ENCODE measurements at places on chromosomes 5 and 9.

- peak; percentile 84 for DNase-seq
Observed at GRCh38 chr5:176812269-176813259, 2.2 kb downstream of the UNC5A start.

DNA sequence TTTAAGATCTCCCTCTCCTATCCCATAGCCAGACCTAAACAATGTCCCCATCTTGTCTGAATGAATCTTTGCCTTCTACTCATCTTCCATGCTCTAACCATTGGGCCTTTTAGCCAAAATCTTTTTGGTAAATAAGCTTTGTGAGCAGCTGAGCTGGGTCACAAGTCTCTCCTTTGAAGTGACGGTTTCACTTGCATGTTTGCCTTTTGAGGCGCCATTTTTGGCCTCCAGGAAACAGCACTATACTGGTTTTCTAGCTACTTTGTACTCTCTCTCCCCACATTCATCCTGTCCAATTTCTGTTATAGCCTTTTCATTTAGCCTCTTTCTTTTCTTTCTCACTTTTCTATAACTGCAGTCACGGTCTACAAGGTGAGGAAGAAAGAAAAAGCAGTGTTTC, 195.5 kb upstream of the C9orf72 start:
- no peak for DNase-seq

DNA sequence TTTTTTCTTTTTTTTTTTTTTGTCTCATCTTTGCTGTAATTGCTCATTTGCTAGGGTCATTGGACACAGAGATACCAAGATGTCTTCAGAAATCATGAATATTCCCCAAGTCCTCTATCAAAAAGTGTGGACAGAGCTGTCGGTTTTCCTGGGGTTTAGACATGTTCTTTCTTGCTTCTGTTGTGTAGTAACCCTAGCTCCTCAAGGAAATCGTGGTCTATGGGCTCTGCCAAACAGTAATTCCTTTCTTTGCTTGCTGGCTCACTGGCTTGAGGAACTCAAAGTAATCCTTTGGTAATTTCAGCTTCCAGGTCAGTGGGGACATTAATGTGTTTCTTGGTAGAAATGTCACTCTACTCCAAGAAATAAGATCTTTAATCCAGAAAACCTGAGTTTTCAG, 101.7 kb downstream of the TMC1 start:
- no peak for DNase-seq

DNA sequence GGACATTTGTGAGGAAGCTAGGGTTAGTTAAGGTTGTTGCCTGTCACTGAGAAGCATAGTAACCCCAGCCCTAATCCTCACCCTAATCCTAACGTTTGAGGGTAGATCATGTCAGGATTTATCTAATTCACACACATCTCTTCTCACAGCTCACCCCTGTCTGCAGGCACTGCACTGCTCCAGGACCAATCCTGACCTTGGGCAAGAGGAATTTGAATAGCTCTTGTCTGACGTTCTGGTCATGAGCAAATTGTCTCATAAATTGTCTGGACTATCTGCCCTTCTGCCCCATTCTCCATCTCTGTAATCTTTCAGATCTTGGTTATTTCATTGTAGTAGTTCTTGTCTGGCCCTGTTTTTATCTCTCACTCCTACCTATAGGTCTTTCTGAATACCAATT, 18.7 kb downstream of the CRHBP start:
- DNase-seq: no peak

- DNase-seq: no peak
Observed at GRCh38 chr9:109699019-109699418, 81.0 kb upstream of the PALM2AKAP2 start.

GRCh38 chr9:23677446-23677845, 148.6 kb downstream of the ELAVL2 start:
- no peak for DNase-seq

DNA sequence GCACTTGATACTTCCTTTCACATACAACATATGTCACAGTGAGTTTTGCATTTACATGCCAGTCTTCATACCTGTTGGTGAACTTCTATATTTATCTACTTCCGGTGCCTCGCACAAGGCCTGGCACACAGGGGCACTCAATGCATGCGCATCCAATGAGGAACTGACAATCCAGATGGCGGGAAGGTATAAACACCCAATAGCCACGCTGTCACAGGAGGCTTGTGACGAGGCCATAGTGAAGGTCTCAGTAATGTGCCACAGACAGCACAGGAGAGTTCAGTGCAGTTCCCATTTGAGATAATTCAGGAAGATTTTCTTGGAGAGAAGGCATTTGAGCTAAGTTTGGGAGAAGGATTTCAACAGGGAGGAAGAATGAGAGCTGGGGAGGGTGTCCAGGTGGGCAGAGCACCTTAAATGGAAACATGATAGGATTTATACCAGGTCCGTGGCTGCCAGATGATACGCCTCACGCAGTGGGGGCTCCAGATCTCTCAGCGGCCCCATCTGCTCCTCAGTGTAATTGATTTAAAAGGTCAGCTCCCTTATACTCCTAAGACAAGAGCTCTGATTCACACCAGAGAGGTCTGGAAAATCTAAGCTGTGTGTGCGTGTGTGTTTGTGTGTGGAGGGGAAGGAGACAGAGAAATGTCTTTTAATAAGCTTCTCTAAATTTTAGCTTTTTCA, 206.2 kb downstream of the DCP2 start:
- no peak for DNase-seq

- DNase-seq: no peak
Observed at GRCh38 chr9:4861145-4861544, 68.4 kb downstream of the RCL1 start.

DNA sequence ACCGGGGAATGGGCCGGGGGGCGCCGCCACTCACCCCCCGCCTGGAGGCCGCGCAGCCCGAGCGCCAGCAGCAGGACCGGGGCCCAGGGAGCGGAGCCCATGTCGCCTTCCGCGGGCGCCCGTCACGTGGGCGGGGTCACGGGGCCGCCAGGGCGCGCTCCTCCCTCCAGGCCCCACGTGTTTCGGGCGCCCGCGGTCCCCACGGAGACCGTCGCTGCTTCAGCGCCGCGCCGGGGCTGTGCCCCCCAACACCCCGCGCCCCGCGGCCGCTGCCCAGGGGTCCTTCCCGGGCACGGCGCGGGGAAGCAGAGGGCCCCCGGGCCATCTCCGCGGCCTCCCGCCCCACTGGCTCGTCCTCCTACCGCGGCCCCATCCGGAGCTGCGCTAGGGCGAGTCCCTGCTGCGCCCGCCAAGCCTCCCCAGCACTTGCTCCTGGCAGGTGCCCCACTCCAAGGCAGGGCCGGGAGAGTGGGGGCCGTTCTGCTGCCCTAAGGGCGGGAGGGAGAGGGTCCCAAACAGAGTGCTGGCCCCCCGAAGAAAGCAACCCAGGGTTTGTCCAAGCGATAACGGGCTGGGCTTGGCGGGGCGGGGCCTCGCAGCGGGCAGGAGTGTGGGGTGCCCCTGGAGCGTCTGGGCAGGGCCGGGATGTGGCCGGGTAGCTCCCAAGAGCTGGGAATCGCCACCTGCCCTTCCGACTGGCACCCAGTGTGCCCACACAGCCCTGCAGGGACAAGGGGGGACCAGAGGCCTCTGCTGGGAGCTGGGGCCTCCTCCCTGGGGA, at the start of gene DPP7:
Gene DPP7, minus strand, starts transcription at position 121 of the 781 bp plus-strand sequence. Its CDS starts 20 bp downstream, at position 101.
- no peak for DNase-seq

DNA sequence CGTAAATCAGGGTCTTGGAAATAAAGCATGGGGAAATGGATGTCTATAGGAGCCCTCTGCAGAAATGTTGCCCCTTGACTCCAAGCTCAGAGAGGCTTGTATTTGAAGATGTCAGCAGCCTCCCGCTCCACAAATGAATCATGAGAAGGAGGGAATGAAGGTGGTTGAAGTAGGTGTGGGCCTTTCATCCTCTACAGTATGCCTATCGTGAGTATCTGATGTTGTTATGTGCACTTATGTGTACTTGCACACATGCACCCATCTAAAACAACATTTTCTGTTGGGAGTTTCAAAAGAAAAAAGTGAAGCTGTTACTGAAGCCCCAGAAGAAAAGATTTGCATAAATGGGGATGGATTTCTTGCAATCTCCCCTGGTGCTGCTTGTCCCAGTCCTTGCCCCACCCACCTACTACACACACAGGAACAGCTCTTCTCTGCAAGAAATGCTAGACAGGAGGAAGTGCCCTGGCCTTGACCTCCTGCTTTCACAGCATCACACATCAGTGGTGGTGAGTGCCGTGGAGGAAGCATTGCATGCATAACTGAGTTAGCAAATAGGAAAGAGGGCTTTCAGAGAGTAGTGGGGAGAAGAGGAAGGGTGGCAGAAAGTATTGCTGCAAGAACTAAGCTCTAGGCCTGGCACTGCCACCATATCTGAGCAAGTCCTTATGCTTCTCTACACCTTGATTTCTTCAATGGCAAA, 156.1 kb downstream of the SNX18 start:
- no peak for DNase-seq

DNA sequence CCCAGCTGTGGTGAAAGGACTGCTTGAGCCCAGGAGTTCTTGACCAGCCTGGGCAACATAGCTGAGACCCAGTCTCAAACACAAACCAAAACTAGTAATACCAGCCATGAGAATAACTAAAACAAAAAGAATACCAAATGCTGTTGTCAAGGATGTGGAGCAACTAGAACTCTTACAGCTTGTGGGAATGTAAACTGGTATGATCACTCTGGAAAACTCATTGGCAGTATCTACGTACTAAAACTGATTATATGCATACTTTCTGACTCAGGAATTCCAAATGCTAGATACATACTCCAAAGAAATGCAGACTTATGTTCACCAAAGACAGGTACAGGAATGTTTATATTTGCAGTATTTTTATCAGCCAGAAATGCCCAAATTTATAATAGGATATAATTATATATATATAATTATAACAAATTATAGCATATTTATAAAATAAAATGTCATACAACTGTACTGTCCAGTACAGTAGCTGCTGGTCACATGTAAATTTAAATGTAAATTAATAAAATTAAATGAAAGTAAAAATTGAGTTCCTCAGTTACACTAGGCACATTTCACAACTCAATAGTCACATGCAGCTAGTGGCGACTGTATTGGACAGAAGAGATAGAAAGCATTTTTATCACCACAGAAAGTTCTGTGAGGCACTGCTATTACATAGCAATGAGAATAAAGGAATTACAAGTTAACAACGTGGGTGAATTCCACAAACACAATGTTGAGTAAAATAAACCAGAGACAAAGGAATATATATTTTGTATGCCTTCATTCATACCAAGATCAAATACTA, 118.5 kb downstream of the GNAQ start:
- DNase-seq: no peak

DNA sequence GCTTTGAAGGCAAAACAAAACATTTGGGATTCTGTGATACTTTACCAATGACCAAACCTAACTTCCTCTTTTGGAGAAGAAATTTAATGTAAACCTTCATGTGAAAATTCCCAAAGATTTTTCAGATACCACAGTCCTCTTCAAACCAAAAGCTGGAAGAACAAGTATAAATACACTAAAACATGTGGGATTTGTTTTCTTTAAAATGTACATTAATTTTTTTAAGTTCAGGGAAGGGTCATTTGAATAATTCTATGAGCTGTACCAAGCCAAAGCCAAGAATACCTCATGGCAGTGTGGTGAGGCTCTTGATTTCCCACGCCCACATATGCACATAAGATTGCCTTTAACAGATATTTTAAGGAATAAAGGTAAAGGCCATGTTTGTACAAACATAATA, 28.4 kb upstream of the ITGA1 start:
- no peak for DNase-seq

- DNase-seq: no peak
Observed at GRCh38 chr9:14061936-14062585, 251.9 kb downstream of the NFIB start.

- DNase-seq: no peak
Observed at GRCh38 chr9:109585796-109586195, 87.7 kb upstream of the PTPN3 start.

DNA sequence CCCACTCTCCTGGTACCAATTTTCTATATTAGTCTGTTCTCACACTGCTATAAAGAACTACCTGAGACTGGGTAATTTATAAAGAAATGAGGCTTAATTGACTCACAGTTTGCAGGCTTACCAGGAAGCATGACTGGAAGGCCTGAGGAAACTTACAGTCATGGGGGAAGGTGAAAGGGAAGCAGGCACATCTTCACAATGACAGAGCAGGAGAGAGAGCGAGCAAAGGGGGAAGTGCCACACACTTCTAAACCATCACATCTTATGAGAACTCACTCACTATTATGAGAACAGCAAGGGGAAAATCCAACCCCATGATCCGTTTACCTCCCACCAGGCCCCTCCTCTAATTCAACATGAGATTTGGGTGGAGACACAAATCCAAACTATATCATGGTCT, 72.2 kb downstream of the ATG10 start:
- no peak for DNase-seq

GRCh38 chr9:135907006-135907430, 328 bp downstream of the CAMSAP1 start:
- peak; percentile 59 for DNase-seq

DNA sequence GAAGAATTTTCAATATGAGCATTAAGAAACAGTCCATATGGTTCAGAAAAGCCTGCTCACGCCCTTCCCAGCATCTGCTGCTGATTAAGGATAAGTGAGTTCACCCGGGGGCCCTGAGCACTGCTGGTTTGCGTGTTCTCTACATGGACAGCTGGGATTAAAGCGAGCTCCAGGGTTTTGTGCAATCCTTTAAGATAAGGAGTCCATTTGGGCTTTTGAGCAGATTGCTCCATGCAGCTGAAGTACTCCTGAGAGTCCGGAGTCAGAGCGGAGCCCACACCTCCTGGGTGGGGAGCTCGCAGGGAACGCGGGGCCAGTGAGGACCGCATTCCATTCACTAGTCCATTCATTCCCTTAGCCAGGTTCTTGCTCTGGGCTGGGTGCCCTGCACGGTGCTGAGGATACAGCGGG, 149.3 kb upstream of the COL5A1 start:
- no peak for DNase-seq

GRCh38 chr5:179451114-179451827, 99.1 kb upstream of the RUFY1 start:
- DNase-seq: no peak
